Chondrocyte (in vitro differentiated cells): ENCODE measurements at places on chromosomes 6 and 20.
A peak's percentile ranks its signal among the peaks of the same experiment; 100 is the strongest.

GRCh38 chr6:75546381-75546780, 52.8 kb upstream of the FILIP1 start:
- H3K27me3 ChIP-seq: peaks cover 5% of the 10 kb centered on the region
- no peak overlapping the region for H3K27ac ChIP-seq
- H3K4me3 ChIP-seq: no peak overlapping the region
- peaks cover 12% of the 10 kb centered on the region for H3K4me1 ChIP-seq
- no peak for DNase-seq

DNA sequence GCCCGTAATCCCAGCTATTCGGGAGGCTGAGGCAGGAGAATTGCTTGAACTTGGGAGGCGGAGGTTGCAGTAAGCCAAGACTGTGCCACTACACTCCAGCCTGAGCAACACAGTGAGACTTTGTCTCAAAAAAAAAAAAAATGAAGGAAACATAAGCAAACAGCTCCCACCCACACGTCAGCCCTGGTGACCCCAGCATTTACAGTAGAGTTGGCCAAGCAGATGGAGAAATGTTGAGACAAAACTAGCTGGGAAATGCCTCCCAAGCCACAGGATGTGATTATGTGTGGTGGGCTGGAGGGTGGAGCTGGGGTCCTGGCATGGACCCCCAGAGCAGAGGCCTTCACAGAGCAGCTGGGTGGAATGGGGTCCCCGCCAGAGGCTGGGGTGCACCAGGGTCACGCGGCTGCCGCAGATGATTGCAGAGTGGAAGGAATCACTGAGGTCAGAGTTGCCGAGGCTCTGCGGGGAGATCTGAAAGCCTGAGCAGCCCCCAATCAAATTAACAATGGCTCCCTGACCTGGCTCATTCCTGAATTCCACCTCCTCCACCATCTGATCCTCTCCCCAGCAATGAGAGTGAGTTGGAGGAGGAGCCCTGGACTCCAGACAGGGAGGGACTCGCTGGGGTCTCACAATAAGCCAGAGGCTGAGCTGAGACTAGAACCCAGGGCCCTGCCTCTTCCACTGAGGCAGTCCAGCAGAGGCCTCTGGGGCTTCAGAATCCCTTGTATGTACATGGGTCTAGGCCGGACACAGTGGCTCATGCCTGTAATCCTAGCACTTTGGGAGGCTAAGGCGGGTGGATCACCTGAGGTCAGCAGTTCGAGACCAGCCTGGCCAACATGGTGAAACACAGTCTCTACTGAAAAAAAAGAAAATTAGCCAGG, 34.7 kb upstream of the TGM2 start:
- H3K4me1 ChIP-seq: peaks cover 24% of the 10 kb centered on the region
- no peaks in the 10 kb centered on the region for H3K27me3 ChIP-seq
- peak; percentile 60 for DNase-seq
- no peaks in the 10 kb centered on the region for H3K36me3 ChIP-seq
- H3K27ac ChIP-seq: no peak overlapping the region

GRCh38 chr6:166600931-166601330, 14.5 kb upstream of the RAMACL start:
- H3K36me3 ChIP-seq: peaks cover 21% of the 10 kb centered on the region
- no peak overlapping the region for H3K4me3 ChIP-seq
- peaks cover 55% of the 10 kb centered on the region for H3K4me1 ChIP-seq
- no peak for DNase-seq
- no peaks in the 10 kb centered on the region for H3K27me3 ChIP-seq

DNA sequence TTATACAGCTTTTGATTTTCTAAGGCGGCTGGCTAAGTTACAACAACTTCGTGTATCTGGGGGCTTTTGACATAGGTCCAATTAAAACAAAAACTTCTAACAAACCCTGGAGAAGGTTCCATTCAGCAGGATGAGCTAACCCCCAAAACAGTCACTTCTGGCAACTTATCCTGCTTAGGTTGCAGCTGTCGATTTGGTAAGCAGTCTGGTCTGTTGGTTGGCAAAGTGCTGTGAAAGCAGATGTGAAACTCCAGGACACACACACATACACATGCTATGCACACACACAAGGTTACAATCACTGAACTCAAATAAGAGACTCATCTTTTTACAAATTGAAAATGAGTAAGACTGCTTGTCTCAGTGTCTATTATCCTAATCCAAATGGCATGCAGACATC, 119.0 kb upstream of the STMND1 start:
- no peaks in the 10 kb centered on the region for H3K27me3 ChIP-seq
- H3K36me3 ChIP-seq: peaks cover 2% of the 10 kb centered on the region
- DNase-seq: no peak
- no peak overlapping the region for H3K27ac ChIP-seq
- H3K4me1 ChIP-seq: peaks cover 19% of the 10 kb centered on the region
- no peak overlapping the region for H3K4me3 ChIP-seq

GRCh38 chr20:7859356-7859802, 80.9 kb downstream of the HAO1 start:
- peaks cover 9% of the 10 kb centered on the region for H3K4me1 ChIP-seq
- no peaks in the 10 kb centered on the region for H3K36me3 ChIP-seq
- no peak overlapping the region for H3K27ac ChIP-seq
- no peak for DNase-seq
- H3K27me3 ChIP-seq: peaks cover 21% of the 10 kb centered on the region
- no peak overlapping the region for H3K4me3 ChIP-seq

GRCh38 chr20:57522380-57523140, 2.4 kb downstream of the CTCFL start:
- H3K36me3 ChIP-seq: no peaks in the 10 kb centered on the region
- H3K27ac ChIP-seq: no peak overlapping the region
- no peak for DNase-seq
- no peak overlapping the region for H3K4me3 ChIP-seq
- peaks cover 3% of the 10 kb centered on the region for H3K27me3 ChIP-seq
- no peaks in the 10 kb centered on the region for H3K4me1 ChIP-seq

GRCh38 chr20:60558486-60558885, 600.3 kb downstream of the CDH26 start:
- no peaks in the 10 kb centered on the region for H3K4me1 ChIP-seq
- no peak for DNase-seq
- no peaks in the 10 kb centered on the region for H3K36me3 ChIP-seq
- no peak overlapping the region for H3K27ac ChIP-seq

DNA sequence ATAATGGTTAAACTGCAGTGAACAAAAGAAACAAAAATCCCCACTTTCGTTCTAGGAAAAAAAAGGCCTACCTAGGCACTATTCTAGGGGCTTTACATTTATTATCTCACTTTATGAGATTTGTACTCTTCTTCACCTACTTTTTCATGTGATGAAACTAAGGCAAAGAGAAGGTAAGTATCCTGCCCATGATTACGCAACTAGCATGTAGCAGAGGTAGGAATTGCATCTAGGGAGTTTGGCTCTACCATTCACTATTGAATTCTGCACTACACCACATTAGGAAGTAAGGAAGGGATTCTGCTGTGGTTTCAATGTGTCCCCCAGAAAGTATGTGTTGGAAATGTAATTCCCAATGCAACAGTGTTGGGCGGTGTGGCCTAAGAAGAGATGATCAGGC, 11.4 kb upstream of the C6orf141 start:
- no peaks in the 10 kb centered on the region for H3K4me1 ChIP-seq
- no peak overlapping the region for H3K27ac ChIP-seq
- no peaks in the 10 kb centered on the region for H3K36me3 ChIP-seq
- H3K4me3 ChIP-seq: no peak overlapping the region
- peaks cover 12% of the 10 kb centered on the region for H3K27me3 ChIP-seq

DNA sequence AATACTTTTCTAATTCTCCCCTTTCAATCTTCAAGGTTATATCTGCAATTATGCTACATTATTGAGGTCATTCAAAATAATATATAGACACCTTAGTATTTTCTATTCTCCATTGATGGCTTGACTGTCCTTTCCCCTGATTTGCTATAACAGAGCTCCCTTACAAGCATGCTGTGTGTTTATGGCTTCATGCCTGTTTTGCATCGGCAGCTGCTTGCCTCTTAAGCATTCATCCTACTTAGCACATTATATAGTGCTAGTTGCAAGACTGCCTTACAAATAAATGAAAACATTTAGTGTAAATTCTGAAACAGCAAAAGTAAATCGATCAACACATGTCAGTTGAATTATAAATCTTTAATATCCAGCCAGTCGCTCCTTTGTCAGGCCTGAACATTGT, 476.2 kb upstream of the POU3F2 start:
- H3K36me3 ChIP-seq: no peaks in the 10 kb centered on the region
- DNase-seq: no peak
- no peak overlapping the region for H3K4me3 ChIP-seq
- H3K27me3 ChIP-seq: peaks cover 10% of the 10 kb centered on the region
- H3K4me1 ChIP-seq: no peaks in the 10 kb centered on the region

- no peak for DNase-seq
- H3K27ac ChIP-seq: no peak overlapping the region
- H3K36me3 ChIP-seq: no peaks in the 10 kb centered on the region
- peaks cover 11% of the 10 kb centered on the region for H3K4me1 ChIP-seq
- H3K27me3 ChIP-seq: peaks cover 17% of the 10 kb centered on the region
- H3K4me3 ChIP-seq: no peak overlapping the region
Measured at GRCh38 chr6:39339868-39340550, 17.5 kb upstream of the KCNK16 start.

DNA sequence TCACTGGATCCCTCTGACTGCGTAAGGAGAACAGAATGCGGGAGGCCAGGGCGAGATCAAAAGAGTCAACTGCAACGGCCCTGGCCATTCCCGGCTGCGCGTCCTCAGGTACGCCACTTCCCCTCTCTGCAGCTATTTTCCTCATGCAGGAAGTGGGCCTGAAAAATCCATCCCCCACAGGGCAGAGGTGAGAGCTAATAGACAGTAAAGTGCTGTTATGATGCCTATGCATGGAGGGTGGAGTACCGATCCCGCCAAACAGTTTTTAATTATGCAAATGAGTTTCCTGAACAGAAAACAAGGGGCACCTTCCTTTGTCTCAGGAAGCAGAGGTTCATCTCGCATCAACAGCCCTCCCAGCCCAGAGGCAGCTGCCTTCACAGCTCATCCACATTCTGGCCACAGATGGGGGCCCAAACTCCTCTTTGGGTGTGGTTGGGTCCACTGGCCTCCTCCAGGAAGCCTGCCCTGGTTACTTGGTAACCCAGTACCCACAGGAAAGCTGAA, 9.3 kb downstream of the PREX1 start:
- H3K4me3 ChIP-seq: no peak overlapping the region
- DNase-seq: no peak
- H3K36me3 ChIP-seq: no peaks in the 10 kb centered on the region
- H3K27me3 ChIP-seq: peaks cover 3% of the 10 kb centered on the region

- DNase-seq: no peak
- H3K27ac ChIP-seq: no peak overlapping the region
- peaks cover 14% of the 10 kb centered on the region for H3K36me3 ChIP-seq
- H3K4me3 ChIP-seq: no peak overlapping the region
Measured at GRCh38 chr20:23234311-23235078, 116.1 kb upstream of the NXT1 start.

DNA sequence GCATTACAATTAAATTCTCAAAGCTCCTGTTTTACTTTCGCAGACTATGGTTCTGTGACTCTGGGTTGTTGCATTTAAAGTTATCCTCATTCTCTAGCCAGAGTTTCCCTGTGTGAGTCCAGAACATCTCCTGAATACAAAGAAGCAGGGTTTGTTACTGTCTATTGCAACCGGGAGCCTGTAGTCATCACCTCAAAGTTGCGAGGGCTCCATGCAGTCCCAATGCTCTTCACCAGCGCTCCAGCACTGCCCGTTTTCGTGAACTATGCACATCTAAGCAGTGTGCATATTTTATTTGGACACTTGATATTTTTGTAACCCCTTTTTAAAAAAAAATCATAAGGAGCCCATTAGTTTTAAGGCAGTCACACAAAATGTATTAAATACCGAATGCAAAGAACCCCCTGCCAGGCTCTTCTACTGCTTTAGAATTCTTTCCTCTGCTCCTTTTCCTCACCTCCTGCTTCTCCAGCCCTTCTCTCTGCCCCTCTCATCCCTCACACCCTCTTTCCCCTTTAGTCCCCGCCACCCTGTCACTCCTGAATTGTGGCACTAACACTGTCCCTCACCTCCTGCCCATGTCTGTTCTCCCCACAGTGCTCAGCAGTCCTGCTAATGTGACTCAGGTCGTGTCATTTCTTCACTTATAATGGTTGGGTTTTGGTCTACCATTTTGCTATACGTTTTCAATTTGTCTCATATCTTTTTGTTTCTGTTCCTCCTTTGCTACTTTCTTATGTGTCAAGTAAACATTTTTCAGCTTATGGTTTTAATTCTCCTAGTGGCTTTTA, 1.1 kb upstream of the HLA-C start:
- H3K4me3 ChIP-seq: no peak overlapping the region
- DNase-seq: no peak
- H3K27me3 ChIP-seq: peaks cover 43% of the 10 kb centered on the region
- H3K27ac ChIP-seq: no peak overlapping the region
- peaks cover 11% of the 10 kb centered on the region for H3K36me3 ChIP-seq

- no peaks in the 10 kb centered on the region for H3K4me1 ChIP-seq
- DNase-seq: no peak
- no peaks in the 10 kb centered on the region for H3K36me3 ChIP-seq
- H3K27ac ChIP-seq: no peak overlapping the region
- no peak overlapping the region for H3K4me3 ChIP-seq
Measured at GRCh38 chr6:46412662-46413061, 78.6 kb downstream of the RCAN2 start.

DNA sequence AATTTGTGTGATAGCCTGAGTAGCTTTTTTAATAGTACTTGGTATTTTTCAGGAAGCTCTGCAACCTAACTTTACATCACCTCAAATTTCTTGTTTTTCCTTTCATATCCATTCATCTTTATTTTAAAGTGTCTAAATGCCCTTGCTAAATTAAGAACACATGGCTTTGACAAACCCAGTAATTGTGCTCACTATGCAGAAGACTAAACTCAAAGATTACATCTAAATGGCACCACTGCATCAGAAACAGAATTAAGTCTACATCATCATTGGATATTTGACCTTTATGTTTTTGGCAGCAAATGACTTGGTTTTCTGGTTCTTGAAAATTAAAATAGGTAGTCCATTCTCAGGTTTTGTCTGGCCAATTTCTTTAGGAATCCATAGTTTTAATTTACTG, 69.6 kb upstream of the HDGFL1 start:
- no peak for DNase-seq
- H3K4me3 ChIP-seq: no peak overlapping the region
- no peaks in the 10 kb centered on the region for H3K36me3 ChIP-seq
- no peak overlapping the region for H3K27ac ChIP-seq
- no peaks in the 10 kb centered on the region for H3K4me1 ChIP-seq
- no peaks in the 10 kb centered on the region for H3K27me3 ChIP-seq

GRCh38 chr6:152828431-152828830, 77.8 kb downstream of the VIP start:
- H3K27ac ChIP-seq: no peak overlapping the region
- no peaks in the 10 kb centered on the region for H3K36me3 ChIP-seq
- H3K4me3 ChIP-seq: no peak overlapping the region
- H3K4me1 ChIP-seq: no peaks in the 10 kb centered on the region
- peaks cover 11% of the 10 kb centered on the region for H3K27me3 ChIP-seq

DNA sequence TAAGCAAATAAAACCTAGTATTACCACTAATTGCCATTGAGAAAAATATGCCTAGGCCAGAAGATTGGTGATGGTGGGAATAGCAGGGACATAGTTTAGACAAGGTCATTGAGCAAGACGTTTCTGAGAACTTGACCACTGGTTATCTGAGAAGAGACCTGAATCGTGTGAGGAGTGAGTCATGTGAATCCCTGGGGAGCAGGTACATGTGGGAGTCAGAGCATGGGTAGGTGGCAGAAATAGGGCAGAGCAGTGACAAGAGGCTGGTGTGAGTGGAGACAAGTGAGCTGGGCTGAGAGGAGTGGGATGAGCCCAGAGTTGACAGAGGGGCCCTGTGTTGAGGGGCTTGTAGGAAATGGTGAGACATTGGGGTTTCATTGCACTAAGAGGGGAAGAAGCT, 16.4 kb downstream of the MICA start:
- H3K27ac ChIP-seq: no peak overlapping the region
- H3K4me1 ChIP-seq: no peaks in the 10 kb centered on the region
- H3K27me3 ChIP-seq: no peaks in the 10 kb centered on the region
- DNase-seq: no peak
- H3K4me3 ChIP-seq: no peak overlapping the region
